ENCODE measurements at places on chromosomes 16 and 17.

DNA sequence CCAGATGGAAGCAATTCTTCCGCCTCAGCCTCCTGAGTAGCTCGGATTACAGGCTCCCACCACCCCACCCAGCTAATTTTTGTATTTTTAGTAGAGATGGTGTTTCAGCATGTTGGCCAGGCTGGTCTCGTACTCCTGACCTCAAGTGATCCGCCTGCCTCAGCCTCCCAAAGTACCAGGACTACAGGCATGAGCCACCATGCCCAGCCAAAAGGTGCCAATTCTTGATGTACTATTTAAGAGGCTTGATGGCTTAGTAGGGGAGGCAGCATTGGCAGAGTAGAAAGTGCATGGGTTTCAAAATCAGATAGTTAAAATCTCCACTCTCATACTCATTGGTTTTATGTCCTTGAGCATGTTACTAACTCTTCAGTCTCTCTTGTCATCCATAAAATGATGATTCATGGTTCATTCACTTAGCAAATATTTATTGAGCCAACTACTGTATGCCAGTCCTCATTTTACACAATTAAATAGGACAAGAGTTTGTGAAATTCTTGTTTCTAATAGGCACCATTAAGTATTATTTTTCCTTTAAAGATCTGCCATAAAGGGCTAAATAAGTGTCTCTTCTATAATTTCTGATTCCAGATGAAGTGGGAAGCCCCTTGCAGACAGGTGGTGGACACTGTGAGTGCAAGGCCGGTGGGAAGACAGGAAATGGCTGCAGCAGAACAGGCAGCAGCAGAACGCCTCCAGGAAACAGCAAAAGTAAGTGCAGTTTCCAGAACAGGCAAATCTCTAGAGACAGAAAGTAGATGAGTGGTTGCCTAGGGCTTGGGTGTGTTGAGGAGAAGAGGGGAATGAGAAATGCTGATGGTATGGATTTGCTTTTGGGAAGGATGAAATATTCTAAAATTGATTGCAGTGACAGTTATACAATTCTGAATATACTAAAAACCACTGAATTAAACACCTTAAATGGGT, 8.2 kb upstream of the RPL27 start:
- DNase-seq: no peak

- no peak for DNase-seq
These were observed 603.4 kb upstream of the CDH11 start for GRCh38 chr16:65725156-65725845.

DNA sequence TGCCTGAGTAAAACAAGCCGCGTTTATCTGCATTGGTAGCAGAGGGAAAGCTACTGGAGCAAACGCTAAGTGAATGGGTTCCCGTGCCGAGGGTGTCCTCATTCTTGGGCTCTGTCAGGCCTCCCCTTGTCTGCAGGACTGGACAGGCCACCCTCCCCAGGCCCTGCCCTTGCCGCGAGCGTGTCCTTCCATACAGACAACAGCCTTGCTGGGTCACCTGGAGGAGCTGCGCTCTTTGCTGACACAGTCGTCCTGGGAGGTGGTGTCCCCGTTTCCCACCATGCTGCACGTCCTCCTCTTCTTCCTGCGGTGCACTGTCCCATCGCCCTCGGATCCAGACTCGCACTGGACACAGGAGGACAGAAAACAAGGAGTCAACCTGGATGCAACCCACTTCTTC, 7.8 kb upstream of the MXRA7 start:
- no peak for DNase-seq

- DNase-seq: no peak
These were observed 240.7 kb downstream of the MAP2K6 start for GRCh38 chr17:69654981-69655855.

DNA sequence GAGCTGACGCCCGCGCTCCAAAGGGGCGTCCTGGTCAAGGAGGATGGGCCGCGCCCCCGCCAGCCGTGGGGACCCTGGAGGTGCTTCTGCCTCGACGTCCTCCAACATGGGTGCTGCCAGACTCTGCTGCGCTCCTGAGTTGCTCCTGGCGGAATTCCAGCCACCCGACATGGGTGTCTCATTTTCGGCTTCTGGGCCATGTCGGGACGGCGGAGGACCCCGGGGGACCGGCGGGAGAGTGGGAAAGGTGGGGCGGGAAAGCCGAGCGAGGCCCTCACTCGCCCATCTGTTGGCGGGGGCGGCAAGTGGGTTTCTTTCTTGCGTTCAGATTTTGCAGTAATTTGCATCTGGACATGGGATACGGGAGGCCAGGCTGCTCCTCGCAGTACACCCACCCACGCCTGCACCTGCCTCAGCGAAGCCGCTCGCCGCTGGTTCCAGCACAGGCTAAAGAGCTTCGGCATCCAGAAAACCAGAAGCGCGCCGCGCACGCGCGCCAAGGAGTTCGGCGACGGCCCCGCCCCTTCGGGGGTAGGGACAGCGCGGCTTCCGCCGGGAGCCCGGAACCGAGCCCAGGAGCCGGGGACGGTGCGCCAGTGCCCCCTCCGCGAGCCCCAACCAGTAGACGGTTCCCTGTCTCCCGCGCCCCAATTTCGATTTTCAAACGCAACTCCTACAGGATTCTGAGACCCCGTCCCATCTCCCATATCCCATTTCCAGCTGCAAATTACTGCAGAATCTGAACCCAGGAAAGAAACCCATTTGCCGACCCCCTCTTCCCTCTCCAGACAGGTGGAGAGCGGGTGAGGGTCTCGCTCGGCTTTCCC, at the start of gene ARMC7:
Gene ARMC7, plus strand, starts transcription at position 563 of the 827 bp plus-strand sequence. CDS start 320 bp downstream, outside the sequence.
- DNase-seq: peak; percentile 84

DNA sequence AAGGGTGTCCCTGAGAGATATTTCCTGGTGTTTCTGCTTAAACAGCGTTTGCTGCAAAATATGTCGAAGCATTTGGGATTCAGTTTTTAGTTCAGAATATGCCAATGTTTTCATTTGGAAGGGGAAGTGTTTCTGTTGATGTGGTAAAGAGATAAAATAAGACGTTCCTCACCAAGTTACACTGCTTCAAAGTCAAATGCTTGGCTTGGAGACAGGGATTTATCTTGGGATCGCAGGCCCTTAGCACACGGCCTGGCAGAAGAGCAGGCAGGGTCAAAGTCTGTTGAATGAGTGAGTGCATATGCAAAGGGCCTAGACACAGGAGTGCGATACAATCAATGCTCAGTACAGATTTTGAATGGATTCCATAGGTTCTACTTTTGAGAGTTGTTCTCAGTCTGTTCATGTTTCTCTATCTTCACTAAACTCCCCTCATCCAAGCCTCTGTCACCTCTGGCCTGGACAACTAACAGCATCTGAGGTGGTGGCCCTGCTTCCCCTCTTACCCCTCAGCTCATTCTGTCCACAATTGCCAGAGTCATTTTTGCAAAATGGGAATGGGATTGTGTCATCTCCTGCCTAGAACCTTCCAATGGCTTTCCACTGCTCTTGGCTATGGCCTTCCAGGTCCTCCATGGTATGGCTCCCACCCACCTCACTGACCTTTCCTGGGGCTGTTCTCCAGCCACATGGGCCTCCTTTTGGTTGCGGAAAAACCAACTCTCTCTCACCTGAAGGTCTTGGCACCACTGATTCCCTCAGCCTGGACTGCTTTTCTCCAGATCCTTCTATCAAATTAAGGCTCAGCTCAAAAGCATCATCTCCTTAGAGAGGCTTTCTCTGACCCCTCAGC, 3.2 kb downstream of the DEXI start:
- DNase-seq: no peak

- DNase-seq: no peak
These were observed 54.9 kb upstream of the WSB1 start for GRCh38 chr17:27239046-27239445.

DNA sequence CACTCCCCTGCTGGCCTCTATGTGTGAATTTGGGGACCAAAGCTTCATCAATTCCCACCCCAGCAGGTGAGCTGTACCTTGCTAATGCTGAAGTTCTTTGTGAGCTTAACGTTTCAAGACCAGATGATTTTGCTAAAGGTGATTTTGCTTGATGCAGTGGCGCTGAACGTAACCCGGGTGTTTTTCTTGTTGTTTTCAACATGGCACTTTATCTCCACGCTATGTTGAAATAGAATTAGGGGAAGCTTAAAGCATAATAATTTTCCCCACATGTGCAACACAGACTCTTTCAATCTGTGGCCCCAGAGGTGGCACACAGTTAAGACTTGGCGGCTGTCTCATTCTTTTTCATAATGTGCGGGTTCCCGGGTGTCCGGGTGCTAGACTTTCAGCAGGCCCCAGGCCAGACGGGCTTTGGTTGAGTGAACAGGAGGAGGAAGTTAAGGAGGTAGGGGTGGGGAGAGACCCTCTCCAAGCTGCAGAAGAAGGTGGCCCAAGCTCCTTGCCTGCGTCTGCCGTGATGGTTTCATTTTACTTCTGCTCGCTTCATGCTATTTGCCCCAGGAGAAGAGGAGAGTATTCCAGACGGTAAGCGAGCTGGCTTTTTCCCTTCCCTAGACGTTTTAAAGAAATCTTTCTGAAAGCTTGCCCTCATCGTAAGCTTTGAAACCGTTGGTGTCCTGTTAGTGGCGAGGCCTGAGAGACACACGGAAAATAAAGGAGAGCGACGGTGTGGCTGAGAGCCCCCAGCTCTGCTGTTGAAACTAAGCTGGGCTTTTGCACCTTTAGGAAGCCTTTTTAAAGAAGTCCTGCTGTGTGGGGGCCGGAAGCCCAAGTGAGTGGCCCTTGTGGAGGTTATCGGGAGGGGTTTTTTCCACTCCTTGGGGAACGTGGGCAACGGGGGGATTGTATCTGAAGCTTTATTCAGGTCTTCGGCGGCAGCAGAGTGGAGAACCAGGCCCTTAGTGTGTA, 4.2 kb downstream of the FOXC2 start:
- no peak for DNase-seq

- no peak for DNase-seq
These were observed 4.7 kb upstream of the CCL18 start for GRCh38 chr17:36059406-36059805.

Data from stimulated activated CD8-positive, alpha-beta memory T cell treated with anti-CD3 and anti-CD28 coated beads, Interleukin-15, amount 100 ng/mL, for 1 hour (primary cell).